ENCODE measurements at places on chromosomes 2 and 18.
A peak's percentile ranks its signal among the peaks of the same experiment; 100 is the strongest.

DNA sequence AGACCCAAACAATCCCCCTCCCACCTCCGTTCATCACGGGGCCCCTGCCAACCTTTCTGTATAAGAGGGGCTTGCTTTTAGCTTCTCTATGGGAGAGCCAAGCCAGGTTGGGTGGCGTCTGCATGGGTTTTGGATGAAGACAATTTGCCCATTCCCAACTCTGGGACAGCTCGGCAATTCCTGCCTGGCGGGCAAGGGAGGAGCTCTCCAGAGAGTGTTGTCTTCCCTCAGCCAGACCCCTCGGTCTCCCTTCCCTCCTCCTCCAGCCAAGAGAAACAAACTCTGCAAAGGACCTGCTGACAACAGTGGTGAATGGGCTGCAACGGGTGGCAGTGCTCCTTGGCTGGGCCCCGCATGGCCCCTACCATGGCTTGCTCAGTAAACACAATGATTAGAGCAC, 267.2 kb upstream of the HDAC4 start:
- DNase-seq: no peak

DNA sequence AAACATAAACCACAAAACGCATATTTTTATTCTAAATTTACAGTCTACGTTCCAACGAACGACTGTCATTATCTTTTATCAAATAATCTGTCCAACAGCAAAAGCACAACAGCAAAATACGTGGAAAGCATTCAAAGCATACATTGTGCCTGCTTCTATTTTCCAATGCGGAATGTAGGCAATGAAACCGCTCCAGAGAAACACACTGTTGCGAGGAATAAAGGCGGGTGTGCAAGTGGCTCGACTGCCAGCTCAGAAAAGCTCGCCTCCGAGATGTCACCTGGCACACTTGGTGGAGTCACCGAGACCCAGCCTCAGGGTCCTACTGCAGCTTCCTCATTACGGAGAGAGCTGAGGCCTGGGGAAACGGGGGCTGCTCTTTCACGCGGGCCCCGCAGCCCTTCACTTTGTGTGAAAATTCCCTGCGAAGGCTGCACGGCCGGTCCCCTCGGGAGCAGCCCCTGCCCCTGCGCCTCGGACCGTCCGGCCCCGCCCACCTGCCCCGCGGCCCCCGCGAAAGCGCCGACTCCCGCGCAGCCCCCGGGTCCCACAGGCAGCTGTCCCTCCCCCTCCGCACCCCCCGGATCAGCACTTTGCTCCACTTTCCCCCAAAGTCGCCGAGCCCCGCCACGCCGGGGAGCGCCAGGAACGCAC, 752 bp downstream of the MGAT4A start:
- peak; percentile 32 for DNase-seq

DNA sequence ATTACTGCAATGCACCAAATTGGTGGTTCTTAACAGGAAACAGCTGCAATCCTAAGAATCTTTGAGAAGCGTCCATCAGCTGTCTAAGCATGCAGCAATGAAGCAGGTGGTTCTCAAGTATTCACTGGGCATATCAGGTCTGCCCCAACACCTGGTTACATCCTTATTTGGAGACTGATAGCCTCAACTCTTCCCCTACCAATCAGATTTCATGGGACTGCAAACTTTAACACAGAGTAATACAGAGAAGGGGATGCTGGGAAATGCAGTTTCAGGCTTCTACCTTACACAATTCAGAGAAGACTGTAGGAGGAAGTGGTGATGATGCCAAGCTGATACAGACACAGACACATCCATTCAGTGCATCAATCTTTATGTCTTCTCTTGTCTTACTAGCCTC, 240.5 kb downstream of the BCL2 start:
- DNase-seq: no peak

GRCh38 chr18:38526922-38527321, 961.3 kb upstream of the CELF4 start:
- no peak for DNase-seq

DNA sequence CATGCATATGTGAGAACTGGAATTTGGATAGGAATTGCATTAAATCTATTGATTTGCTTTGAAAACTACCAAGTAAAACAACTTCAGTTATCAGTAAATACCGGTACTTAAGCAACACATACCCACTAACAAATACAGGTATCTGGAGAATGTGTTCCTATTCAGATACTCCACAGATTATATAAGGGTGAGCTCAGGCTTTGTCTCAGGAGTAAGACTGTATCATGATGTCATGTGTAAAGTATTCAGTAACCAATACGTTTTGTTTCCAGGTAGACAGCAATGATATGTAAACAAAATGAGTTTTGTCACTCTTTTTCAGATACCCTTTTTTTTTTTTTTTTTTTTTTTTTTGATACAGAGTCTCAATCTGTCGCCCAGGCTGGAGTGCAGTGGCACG, 74.8 kb downstream of the DSC3 start:
- DNase-seq: no peak

Measured in activated CD4-positive, alpha-beta T cell treated with anti-CD3 and anti-CD28 coated beads, Interleukin-2, amount 50 U/mL, for 24 hours (primary cell).